ENCODE measurements at places on chromosomes 16 and 17.

- no peak for DNase-seq
Observed at GRCh38 chr17:45836047-45837044, 8.3 kb upstream of the SPPL2C start.

GRCh38 chr17:68613739-68614298 lies 12.7 kb upstream of the FAM20A start:
- DNase-seq, result peak; percentile 65

- no peak for DNase-seq
Observed at GRCh38 chr16:9268446-9268845, 177.0 kb downstream of the HAPSTR1 start.

GRCh38 chr16:14181371-14182050 lies 110.4 kb downstream of the MRTFB start:
- DNase-seq, result peak; percentile 64

DNA sequence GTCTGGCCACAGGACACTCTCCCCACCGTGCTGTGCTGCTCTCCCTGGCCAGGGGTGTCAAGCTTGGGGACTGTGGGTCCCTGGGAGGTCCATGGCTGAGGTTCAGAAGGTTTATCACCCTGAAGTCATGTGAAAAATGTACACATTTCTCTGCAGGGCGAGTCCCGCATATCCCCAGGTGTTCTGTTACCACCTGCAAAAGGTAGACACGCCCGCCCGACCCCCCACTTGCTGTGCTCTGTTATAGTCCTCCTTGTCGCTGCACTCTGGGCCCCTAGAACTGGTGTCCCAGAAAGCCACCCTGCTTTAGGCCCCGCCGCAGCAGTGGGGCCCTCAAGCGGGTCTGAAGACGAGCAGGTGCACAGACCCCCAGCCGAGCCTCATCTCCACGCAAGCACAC lies 11.8 kb downstream of the JPT2 start:
- DNase-seq, result no peak

DNA sequence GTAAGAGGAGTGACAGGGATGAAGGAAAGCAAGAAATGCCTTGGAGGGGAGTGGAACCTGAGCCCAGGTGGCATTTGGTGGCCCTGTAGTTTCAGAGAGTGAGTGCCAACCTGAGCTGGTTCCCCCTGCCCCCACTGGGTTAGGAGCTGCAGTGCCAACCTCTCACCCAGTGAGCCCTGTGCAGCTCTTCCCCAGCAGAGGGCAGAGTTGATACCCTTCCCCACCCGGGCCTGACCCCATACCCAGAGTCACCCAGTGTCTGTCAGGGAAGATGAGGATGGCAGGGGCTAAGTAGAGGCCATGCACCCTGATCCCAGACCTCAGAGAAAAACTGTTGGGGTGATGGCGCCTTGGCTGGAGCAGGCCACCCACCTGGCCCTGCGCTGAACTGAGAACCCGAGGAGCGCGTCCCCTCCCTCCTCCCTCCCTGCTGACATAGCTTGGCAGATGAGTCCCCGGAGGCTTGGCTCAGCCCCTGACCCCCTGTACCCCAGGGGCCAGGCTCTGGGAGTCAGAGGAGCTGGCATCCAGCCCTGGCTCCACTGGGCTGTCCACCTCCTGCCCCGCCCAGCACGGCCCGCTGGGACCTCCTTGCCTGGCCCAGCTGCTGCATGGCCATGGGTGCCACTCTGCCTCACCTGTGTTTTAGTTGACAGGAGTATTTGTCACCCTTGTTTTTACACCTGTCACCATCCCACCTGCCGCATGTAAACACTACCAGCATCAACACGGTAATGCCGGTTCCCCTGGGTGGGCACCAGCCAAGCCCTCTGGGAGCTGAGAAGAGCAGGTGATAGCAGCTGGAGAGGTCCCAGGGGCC lies 113.9 kb downstream of the AMFR start:
- DNase-seq, result no peak

DNA sequence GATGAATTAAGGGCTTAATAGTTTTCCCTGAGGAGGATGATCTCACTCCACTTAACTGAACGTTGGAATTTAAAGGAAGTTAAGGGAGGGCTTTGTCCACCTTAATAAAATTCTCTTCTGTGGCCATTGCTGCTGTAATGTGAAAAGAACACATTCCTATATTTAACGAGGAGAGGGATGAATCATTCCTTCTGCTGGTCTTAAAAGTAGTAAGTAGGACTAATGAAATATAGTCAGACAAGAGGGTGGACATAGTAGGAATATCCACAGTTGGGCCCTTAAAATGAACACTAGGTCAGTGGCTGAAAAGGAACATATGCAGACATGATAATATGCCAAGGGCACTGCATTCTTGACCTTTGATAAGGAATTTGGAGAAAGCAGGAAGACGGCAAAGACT lies 405.6 kb downstream of the PMP22 start:
- DNase-seq, result no peak

- DNase-seq, result no peak
Observed at GRCh38 chr16:55565086-55565485, 1.4 kb upstream of the CAPNS2 start.

DNA sequence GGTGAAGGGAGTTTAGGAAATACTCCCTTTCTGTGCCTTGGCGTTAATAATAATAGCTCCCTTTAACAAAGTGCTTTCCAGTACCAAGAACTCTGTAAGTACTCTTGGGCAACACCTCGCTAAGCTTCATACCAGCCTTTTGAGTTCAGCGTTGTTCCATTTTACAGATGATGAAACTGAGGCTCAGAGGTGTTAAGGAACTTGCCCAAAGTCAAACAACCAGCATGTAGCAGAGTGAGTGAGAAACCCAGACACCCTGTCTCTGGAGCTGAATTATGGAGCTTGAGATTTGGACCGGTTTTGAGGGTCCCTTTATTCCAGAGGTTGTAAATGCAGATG lies 607 bp downstream of the KATNIP start:
- no peak for DNase-seq

GRCh38 chr16:85584819-85585282 lies 28.3 kb upstream of the GSE1 start:
- no peak for DNase-seq

DNA sequence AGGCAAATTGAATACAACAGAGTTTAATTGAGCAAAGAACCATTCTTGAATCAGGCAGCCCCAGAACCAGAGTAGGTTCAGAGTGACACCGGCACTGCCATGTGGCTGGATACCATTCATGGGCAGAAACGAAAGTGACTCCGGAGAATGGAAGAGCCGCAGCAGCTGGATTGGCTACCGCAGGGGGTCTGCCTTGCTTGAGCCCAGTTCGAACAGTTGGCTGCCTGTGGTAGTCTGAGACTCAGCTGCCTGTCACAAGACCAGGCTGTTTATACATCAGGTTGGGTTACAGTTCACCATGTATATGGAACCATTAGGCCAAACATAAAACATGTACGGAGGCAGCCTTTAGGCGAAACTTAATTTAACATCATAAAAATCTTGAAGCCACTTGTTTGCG lies 205.2 kb upstream of the CHMP6 start:
- no peak for DNase-seq

- DNase-seq, result no peak
Observed at GRCh38 chr17:40091691-40092397, 8.5 kb downstream of the NR1D1 start.

DNA sequence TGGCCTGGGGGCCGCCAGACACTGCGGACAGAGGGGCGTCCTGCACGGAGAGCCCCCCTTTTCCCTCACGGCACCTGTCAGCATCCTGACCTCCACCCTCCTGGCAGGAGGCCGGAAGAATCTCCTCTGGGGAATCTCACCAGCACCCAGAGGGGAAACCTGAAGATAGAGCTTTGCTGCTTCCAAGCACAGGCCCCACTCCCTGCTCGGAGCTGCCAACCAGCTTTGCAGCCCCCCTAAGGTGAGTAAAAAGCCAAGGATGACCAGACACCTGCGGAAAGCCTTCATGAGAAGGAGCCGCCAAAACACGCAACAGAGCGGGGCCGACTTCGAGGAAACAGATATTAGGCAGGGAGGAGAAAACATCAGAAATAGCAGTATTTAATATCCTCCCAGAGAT lies 3.4 kb upstream of the RBFOX3 start:
- no peak for DNase-seq

DNA sequence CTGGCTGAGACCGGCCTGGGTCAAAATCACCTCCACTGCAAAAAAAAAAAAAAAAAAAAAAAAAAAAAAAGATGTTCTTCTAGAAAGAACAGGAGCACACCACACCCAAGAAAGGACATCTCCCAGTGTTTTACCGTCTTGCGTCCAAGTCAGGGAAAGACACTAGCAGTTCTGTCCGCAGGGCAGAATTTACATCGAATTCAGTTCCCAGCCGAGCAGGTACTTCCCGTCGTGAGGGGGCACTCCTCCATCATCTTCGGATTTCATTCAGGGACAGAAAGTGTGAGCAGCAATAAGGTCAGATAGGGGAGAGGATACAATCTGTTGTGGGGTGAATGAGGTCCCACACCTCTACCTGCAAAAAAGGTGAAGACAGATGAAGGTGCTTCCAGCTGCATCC lies 574.7 kb downstream of the KCNJ18 start:
- DNase-seq, result no peak

- DNase-seq, result no peak
Observed at GRCh38 chr17:72863526-72864211, 228.8 kb downstream of the SLC39A11 start.

- DNase-seq, result peak; percentile 33
Observed at GRCh38 chr17:68794636-68795434, 160.4 kb downstream of the ABCA8 start.

Data from GM03348 (cell line).